Activated CD8-positive, alpha-beta memory T cell treated with anti-CD3 and anti-CD28 coated beads for 1 hour (primary cell): ENCODE measurements at places on chromosomes 3 and 15.

- DNase-seq, result no peak
These were observed 44.7 kb downstream of the GOLIM4 start for GRCh38 chr3:168051070-168051469.

GRCh38 chr3:57752307-57752706, 3.8 kb upstream of the SLMAP start:
- no peak for DNase-seq

DNA sequence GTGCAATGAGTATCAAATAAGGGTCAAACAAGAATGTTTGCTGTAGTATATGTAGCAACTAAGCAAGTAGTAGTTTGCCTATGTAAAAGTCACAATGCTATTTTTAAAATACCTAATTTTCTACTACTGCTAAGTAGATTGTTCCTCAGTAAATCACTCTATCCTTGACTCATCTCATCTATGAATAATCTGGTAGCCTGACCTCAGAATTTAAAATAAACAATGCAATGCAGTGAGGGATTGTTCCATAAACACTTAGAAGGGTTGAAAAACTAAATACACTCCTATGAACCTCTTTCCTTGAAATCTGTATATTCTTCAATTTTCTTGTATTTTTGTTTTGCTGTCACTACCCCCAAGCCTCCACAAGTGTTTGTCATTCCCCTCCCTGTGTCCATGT, 253.3 kb downstream of the TBC1D5 start:
- DNase-seq, result no peak

DNA sequence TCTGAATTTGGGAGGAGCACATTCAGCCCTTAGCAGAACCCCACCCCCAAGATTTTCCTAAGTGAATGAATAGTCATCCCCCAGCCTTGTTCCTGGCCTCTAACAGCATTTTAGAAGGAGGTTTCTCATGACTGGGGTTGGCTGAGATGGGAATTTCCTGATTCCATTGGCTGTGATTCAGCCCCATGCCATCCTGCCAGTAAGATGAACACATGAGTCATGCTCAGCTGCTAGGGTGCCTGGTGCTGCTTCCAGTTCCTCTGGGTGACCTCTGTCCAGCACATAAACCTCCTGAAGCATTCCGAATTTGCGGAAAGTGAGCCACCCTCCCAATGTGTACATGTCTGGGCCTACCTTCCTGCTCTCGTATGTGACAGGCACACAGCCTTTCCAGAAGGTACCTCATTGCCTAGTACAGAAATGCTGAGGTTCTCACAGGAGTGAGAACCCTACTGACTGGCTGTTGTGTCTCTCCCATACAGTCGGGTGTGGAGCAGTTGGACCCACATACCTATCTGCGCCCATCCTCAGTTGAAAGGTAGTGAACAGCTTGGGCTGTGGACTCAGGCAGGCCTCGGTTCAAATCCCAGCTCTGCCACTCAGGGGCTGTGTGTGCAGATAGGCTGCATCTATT, 91.7 kb downstream of the APBA2 start:
- DNase-seq, result no peak

- no peak for DNase-seq
These were observed 112.7 kb downstream of the TNIK start for GRCh38 chr3:171347301-171348039.

DNA sequence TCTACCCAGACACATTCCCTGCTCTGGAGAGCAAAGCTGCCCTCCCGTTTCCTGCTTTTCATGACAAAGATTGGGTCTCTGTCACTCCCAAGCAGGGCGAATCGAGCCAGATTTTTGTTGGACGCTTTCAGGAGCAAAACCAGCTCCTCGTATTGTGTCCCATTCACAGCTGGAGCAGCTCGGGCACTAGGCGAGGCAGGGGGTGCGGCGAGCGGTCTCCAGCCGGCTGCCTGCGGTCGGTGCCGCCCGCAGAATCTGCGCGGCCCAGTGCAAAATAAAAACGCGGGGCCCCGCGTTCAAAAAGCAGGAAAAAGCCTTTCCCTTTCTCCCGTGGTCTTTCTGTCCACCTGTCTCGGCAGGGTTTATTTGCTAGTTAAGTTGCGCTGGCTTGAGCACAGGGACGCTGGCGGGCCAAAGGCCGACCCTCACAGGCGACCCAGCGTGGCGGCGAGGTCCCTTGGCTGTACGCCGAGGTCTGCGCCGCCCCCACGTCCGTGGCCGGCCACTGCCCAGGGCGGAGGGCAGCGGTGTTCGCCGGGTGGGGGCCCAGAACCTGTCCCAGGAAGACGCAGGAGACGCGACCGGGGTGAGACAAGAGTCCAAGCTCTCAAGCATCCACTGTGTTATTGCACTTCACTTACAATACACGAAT, 71.2 kb downstream of the CYP19A1 start:
- DNase-seq, result no peak

- DNase-seq, result no peak
These were observed 3.9 kb downstream of the CAMK1 start for GRCh38 chr3:9765865-9766264.

- no peak for DNase-seq
These were observed 607.5 kb upstream of the NAALADL2 start for GRCh38 chr3:174251681-174252080.

DNA sequence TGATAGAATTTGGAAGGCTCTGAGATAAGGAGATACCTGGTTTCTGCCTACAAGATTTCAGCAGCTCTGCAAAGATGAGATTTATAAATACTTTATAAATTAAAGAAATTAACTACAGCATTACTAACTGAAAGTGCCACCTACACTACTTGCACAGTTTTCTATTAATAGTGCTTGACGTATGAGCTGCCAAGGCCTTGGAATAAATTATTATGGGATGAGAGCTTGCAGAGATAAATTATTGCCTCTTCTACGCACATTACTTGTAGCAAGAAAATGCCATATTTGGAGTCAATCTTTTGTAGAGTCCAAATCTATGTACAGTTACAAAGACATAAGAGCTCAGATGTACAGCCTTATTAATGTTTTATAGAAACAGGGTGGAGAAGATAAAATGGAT, 89.1 kb downstream of the BCHE start:
- DNase-seq, result no peak

DNA sequence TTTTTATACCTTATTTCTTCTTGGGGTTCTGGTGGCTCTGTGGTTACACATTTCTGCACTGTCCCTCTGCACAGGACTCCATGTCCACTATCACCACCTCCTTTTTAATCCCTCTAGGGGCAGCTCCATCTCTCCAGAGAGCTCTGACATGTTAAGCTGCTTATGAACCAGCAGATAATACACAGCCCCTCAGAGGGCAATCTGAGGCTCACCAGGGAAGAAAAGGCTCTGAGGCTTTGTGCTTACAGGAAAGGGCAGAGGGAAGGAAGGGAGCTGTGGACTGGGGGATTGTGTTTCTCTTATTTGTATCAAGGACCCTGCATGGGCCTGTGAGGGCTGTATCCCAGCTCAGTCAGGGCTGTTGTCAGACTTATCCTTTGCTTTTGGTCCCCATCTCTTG, 164.5 kb downstream of the EPHB1 start:
- no peak for DNase-seq

DNA sequence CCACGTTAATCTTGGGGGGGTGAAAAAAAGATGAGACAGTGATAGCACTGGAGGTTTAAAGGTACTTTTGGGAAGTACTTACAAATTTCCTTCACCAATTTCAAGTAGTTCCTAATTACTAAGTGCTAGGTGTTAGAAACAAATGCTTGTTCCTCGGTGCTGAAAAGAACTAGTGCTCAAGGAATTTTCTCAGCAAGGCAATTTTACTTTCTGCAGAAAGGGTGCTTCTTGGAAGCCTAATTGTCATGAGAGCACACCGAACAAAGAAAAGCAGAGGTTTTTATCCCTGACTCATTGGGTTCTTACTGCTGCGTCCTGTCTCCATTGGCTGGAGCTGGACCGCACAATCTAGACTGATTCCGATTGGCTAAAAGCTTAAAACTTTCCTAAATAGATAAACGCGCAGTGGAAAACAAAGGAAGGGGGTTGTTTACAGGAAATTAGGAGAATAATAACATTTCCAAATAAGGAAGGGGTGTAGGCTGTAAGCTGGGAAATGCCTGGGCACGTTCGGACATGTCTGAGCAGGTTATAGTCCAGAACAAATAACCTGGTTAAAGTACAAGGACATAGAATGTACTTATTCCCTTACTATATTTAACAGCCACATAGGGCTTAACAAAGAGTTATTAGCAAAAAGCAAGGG, 49.6 kb downstream of the CHD2 start:
- no peak for DNase-seq

DNA sequence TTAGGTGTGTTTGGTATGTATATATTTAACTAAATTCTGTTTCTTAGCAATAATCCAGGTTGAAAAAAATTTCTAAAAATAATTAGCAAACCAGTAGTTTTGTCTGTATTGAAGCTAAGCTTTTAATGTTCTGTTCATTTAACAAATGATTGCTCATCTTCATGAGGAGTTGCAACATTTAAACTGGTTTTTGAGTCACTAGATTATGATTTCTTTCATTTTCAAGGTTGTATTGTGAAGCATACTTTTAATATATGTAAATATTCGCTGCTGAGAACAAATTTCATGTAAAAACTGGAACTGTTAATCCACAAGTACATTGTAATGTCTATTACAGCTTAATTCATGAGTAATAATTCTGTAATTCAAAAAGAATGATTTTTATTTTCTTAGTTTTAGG, 192.7 kb downstream of the MBNL1 start:
- DNase-seq, result no peak

GRCh38 chr3:186322761-186323160, 39.3 kb downstream of the DGKG start:
- DNase-seq, result no peak

- no peak for DNase-seq
These were observed 76.9 kb downstream of the ETFA start for GRCh38 chr15:76234337-76234889.

GRCh38 chr15:52329987-52330386, 34.4 kb upstream of the MYO5C start:
- no peak for DNase-seq

- DNase-seq, result no peak
These were observed 38.6 kb downstream of the CCDC80 start for GRCh38 chr3:112602217-112602838.

DNA sequence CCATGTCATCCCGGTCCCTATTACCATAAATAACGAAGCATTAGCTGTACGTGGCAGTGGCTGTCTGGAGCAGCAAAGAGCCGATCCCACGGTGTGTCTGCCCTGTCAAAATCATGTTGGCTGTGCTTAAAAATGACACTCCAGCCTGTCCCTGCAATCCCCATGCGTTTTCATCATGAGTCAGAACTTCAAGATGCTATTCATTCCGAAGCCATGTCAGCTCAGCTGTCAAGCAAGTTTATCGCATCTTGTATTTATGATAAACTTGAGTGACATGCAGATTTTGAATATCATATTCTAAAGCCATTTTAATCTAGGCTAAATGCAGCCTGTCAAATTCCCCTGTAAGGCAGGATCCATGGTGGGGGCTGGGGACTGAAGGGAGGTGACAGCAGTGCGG, 152.4 kb downstream of the TJP1 start:
- no peak for DNase-seq

DNA sequence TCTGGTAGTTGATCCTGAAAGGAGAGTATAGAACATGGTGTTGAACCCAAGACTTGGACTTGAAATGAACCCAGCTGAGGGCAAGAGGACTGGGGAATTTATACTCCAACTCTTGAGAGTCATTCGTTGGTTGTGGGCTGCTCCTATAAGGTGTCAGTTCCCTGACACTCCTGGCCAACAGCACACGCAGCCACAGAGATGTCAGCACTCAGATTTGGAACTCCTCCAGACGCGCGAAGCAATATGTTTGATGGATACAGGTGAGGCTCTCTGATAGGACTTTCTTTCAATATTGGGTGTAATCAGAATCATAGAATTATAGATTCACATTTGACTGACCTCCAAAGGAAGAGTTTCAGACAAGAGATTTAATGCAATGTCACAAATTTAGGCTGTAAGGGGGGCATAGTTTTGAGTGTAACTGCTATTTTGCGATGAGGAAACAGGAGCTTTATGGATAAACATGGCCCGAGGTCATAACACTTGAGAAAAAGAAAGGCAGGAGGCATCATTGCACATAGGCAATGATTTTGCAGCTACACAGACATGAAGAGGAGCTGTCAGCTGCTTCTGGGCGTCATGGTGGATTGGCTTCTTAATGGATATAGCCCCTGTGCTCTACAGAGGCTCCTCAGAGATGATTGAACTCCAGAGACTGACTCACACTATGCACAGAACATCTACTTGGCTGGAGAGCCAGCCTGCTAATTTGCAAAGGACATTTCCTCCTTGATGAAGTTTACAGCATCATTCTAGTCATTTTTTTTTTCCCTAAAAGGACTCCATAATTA, 569.2 kb upstream of the RGMA start:
- DNase-seq, result no peak

- DNase-seq, result no peak
These were observed 24.7 kb upstream of the SLC41A3 start for GRCh38 chr3:126108676-126109050.

GRCh38 chr3:54793171-54793570, 134.7 kb downstream of the LRTM1 start:
- DNase-seq, result no peak

DNA sequence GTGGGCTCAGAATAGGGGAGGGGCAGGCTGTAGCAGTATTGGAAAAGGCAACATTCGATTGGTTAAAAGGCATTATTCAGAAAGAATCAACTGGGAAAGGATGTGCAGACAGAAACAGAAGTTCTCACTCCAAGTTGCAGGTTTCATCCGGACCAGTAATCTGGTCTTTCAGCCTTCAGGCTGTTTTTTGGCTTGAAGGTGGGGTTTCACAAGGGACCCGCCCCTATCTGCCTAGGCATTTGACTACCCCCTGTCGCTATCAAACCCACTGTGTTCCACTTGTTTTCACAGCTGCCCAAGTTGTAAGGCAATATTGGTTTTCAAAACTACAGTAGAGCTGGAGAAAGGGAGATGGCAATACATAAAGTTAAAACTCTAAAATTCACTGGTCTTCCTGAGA, 96.9 kb downstream of the VPS8 start:
- no peak for DNase-seq

GRCh38 chr3:4409971-4410573, 57.0 kb downstream of the SUMF1 start:
- no peak for DNase-seq

DNA sequence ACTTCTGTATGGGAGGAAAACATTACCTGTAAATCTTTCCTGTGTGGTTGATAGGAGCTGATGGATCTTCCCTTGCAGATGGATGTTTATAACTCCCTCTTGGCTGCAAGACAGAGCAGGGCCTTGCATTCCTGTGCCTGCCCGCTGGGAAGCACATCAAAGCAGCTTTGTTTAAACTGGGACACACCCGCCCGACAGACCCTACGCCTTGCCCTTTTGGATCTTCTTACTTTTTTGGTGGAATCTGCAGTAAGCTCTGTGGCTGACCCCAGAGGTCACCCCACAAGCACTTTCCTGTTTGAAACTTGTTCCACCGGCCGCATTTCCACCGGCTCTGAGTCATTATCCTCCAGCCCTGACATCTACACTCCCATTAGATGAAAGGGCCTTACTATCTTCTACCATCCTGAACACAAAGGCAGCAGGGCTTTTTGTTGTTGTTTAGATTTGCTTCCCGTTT, 244.1 kb upstream of the STT3B start:
- DNase-seq, result peak; percentile 2

DNA sequence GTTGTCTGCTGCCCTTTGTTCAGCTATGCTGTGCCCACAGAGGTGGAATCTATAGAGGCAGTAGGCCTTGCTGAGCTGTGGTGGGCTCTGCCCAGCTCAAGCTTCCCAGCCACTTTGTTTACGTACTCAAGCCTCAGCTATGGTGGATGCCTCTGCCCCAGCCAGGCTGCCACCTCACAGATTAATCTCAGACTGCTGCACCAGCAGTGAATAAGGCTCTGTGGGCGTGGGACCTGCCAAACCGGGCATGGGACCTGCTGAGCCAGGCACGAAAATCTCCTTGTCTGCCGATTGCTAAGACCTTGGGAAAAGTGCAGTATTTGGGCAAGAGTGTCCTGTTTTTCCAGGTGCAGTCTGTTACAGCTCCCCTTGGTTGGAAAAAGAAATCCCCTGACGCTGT, 26.8 kb downstream of the SLITRK3 start:
- no peak for DNase-seq
